ENCODE measurements at places on chromosomes 3 and 15. TPM values are rescaled to one million over a fixed set of nuclear protein-coding genes. Genes with fewer than 3 reads are reported as not detected.

The BLOC1S6 gene
- 152 TPM for total RNA-seq

The KIF7 gene
- total RNA-seq: 21.9 TPM

The AMIGO3 gene
- total RNA-seq: 0.32 TPM

The ASB14 gene
- total RNA-seq: 0.11 TPM

The ACAN gene
- 1,316 TPM for total RNA-seq

The GPR87 gene
- total RNA-seq: not detected

The CCDC66 gene
- 32.9 TPM for total RNA-seq

Data from articular chondrocyte of knee joint (primary cell).